ENCODE measurements at places on chromosomes 12 and 14.

GRCh38 chr12:67692966-67693365 is 44.4 kb downstream of the DYRK2 start:
- no peak for DNase-seq

- no peak for DNase-seq
Observed at GRCh38 chr14:32019276-32019675, 57.8 kb upstream of the ARHGAP5 start.

DNA sequence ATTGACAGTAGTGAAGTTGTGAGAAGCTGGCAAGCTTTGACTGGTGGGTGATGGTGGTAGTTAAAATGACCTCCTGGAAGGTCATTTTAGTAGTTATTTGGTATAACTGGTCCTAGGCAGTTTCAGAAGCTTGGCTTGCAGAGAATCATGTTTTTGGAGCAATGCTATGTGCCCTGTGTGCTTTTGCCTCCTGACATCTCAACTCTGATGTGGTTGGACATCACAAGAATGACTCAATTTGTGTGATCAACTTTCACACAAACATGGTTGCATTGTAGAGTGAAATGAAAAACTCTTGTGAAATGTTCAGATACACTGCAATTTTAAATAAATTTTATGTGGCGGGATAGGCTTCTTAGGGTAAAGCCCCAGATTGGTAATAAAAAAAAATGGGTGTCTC is 8.3 kb upstream of the ABCD2 start:
- DNase-seq: no peak

DNA sequence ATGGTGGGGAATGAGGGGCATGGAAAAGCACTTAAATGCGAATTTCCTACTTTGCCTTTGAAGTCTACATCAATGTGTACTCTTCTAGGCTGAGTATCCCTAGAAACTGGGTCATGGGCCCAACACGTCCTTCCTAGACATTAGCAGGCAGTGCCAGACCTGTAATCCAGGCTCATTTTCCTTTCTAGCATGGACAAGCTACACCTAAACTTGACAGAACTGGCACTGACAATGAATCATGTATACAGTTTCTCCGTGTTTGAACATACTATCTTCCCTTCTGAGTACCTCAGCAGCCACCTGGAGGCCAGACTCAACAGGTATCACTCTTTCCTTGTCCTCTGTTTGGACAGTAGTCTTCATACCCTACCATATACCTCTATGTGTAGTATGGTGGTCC is 25.8 kb upstream of the PDE1B start:
- DNase-seq: no peak

DNA sequence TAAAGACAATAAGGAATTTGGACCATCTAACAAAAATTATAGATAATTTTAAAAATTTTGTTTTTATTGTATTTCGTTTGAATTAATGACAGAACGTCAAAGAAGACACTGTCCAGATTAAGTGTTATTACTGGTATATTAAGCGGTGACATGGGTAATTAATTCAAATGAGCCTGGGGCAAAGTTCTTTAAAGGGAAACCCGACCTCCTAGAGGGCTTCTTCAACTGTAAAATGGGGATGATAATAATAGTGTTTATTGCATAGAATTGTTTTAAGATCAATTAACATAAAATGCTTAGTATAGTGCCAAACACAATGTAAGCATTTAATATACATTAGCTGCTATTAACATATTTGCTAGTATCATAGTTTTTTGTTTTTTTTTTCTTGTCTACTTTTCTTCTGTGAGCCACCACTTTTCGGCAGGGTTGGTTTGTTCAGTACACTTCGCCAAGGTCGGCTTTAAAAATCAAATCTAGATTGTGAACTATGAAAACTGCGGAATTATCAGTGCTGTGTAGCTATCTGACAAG is 514 bp upstream of the LARP4 start:
- peak; percentile 26 for DNase-seq

- DNase-seq: no peak
Observed at GRCh38 chr12:7116196-7116595, 7.2 kb upstream of the C1RL start.

GRCh38 chr12:46887870-46888269 is 62.1 kb upstream of the SLC38A4 start:
- DNase-seq: no peak

- DNase-seq: no peak
Observed at GRCh38 chr14:23984891-23985602, 3.7 kb upstream of the DHRS4L2 start.

DNA sequence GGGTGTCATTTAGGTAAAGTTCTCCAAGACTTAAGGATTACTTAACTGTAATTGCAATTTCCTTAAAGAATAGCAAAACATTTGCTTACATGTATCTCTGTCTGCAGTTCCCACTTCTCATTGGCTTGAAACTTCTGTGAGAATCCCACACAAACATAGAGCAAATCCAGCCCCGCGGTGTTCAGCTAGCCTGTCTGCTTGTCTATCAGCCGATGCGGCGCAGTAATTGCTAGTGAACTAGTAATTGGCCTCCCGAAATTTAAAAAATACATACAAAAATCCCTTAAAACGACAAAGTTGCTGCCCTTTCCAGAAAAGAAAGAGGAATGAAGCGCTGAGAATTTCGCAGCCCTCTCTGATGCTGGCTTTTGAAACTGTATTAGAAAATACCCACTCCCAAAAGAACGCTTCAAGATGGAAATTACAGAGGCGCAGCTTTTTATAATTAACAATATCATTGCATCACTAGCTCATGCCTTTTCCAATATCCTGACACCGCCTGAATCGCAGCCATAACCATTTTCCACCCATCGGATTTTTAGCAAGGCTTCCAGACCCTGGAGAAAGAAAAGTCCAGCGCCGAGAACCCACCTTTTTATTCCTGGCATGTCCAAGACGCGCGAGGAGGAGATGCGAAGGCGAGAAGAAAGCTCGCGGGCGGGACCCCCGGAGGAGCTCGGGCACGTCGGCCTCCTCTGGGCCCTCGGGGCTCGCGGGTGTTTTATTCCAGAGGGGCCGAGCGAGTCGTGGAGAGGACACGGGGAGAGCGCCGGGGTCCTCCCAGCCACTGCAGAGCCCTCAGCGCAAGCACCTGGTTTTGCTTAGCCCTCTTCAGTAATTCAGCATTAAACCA is 646 bp downstream of the FBLN5 start:
- no peak for DNase-seq

DNA sequence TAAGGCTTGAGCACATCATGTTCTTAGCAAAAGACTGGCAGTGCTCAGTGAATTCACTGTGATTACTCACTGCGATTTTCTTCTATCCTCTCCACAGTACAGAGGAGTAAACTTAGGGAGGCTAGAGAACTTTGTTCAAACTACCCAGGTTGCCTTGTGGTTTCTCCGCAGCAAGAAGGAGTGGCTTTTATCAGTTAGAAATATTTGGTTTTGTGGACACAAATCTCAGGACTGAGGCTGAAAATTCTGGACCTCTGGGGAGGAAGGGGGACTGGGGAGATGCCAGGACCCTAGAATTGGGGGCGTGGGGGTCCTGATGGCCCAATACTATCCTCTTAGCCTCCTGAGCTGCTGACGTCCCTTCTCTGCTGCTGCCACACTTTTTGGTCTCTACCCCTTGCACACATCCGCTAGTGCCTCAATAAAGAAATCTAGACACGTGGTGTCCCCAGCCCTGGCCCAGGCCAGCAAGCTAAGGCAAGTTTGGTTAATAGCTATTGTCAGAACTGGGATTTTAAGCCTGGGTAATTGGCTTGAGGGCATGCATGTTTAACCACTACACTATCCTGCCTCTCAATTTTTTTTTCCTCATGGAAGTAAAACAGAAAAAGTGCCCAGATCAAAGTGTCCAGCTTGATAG is 842 bp downstream of the OAS2 start:
- no peak for DNase-seq

GRCh38 chr12:113934060-113934814 is 31.9 kb downstream of the RBM19 start:
- no peak for DNase-seq

DNA sequence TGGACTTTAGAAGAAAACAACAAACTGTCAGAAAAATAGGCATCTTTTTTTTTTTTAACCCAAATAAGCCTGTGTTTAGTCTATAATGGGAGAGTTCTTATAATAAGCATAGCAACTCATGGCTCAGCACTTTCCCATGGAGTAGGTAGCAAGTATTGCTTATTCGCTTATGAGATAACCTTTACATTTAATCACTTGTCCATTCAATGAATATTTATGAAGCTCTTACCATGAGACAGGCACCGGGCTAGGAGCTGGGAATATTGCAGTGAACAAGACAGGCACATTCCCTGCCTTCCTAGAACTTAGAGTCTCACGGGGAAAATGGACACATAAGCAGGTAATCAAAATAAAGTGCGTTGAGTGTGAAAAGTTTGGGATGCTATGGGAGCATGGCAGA is 10.0 kb upstream of the DCP1B start:
- no peak for DNase-seq

DNA sequence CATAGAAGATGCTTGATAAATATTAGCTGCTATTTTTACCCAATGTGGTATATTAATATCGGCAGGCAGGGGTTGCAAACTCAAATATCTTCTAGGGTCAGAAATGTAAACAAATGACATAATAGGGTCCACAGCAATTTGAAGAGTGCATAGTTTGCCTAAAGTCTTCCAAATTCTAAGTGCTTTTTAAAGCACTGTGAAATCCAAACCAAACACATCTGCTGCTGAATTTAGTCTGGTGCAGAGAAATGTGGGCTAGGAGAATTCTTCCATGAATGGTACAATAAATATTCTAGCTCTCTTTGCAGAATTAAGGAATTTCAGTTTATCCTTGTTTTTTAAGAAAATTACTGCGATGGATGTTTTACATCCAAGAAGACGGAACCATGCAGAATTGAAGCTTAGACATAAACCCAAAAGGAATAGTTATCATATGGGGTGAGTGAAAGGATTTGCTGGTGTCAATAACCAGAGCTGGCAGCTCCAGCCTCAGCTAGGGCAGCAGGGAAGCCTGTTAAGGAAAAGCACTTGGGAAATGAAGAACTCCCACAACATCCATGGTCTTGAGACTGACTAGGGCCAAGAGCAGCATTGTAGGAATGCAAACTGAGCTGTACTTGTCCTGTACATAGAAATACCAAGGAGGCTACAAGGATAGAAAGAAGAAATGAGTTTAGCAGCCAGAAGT is 65.5 kb downstream of the PTPRR start:
- no peak for DNase-seq

GRCh38 chr12:7269273-7269672 is 34.6 kb upstream of the ACSM4 start:
- no peak for DNase-seq

- no peak for DNase-seq
Observed at GRCh38 chr14:34536951-34537676, 2.4 kb downstream of the EAPP start.

DNA sequence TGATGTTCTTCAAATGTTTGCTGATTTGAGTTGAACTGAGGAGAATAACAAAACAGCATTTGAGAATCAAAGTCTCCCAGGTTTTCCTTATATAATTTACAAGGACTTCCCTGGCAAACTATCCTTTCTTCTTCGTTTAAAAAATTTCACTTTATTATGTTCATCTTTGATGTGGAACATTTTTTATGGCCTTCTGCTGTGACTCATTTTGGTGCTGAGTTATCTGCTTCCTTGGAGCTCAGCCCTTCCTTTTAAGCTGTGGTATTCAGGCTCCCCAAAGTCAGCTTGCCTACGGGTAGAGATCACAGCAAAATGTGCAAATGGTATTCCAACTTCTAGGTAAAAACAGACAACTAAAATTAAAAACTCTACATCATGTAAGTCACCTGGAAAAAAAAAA is 1.4 kb upstream of the ANO4 start:
- DNase-seq: no peak

DNA sequence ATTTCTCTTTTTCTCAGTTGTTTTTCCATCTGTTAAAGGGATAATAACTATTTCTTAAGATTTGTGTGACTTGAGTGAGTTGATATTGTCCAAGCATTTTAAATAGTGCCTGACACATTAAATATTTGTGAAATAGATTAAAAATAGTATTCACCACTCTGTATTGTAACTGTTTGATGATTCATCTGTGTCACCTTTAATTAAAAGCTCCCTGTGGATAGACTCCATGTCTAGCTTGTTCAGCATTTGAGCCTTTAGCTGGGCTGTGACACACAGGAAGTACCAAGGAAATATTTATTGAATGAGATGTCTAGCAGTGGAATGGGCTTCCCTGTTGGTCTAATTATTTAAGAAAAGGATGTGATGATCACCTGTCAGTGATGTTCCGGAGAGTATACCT is 1.8 kb upstream of the GLIPR1L2 start:
- DNase-seq: no peak

DNA sequence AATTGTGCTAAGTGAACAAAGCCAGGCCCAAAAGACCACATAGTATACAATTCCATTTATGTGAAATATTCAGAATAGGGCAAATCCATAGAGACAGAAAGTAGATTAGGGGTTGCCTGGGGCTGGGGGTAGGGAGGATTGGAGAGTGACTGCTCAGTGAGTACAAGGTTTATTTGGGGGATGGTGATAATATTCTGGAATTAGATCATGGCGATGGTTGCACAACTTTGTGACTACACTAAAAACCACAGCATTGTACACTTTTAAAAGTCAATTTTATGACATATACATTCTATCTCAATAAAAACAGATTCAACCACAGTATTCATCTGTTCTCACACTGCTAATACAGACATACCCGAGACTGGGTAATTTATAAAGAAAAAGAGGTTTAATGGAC is 68.7 kb upstream of the MAP1LC3B2 start:
- DNase-seq: no peak

GRCh38 chr12:123165537-123165936 is 14.6 kb upstream of the PITPNM2 start:
- no peak for DNase-seq

DNA sequence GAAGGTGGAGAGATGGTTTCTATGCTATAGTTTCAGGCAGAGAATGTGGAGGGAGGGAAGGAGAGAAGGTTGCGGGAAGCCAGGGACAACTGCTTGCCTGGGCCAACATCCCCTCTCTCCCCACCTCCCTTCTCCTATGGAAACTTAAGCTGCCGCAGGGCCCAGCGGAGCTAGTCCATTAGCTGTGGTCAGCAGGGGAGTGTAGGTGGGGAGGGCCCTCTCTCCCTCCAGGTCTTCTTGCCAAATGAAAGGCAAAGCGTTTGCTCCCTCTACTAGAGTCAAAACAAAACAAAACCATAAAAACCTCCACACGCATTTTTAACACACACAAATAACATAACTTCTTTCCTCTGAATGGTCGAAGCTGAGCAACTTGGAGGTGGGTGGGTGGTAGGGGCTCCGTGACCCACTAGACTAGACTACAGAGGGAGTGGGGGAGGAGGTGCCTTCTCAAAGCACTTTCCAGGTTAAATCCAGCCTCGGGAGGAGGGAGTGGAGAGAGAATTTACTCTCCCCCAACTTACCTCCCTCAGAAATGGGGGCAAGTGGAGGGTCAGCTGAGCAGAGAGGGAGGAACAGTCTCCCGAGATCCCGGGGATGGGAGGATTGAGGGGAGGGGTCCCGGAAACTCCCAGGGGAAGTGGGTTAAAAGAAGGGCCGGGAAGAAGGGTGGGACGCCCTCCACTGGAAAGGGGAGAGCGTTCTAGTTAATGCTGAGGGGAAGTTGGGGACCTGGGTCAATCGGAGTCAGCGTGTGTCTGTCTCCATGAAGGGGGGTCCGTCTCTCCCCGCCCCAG is 4.6 kb upstream of the CACNB3 start:
- DNase-seq: peak; percentile 15

- DNase-seq: no peak
Observed at GRCh38 chr12:84605983-84606382, 306.6 kb downstream of the SLC6A15 start.

GRCh38 chr12:88946372-88946997 is 366.2 kb upstream of the KITLG start:
- DNase-seq: peak; percentile 13
